GM23248 (cell line): ENCODE measurements at places on chromosomes 2 and 18. TPM values are rescaled to one million over a fixed set of nuclear protein-coding genes. Genes with fewer than 3 reads are reported as not detected.

The MORN2 gene
- total RNA-seq, result 17.3 and 38.5 TPM in 2 replicates

The PLCD4 gene
- 0.51 and 1.3 TPM in 2 replicates for total RNA-seq

The C2orf80 gene
- total RNA-seq, result not detected in 2 replicates

The CFAP221 gene
- not detected in 2 replicates for total RNA-seq

The HJURP gene
- 10.9 and 13.2 TPM in 2 replicates for total RNA-seq

The EFHD1 gene
- total RNA-seq, result not detected in 2 replicates

The POTEI gene
- total RNA-seq, result not detected in 2 replicates

The CXCR4 gene
- not detected in 2 replicates for total RNA-seq

The TMEM182 gene
- 1.0 and 3.6 TPM in 2 replicates for total RNA-seq

The ASPRV1 gene
- under 0.01 and 0.86 TPM in 2 replicates for total RNA-seq

The CRYBA2 gene
- total RNA-seq, result not detected in 2 replicates

The C2orf76 gene
- total RNA-seq, result 3.0 and 6.1 TPM in 2 replicates

The CEP192 gene
- total RNA-seq, result 19.0 and 21.5 TPM in 2 replicates

The ADGRF3 gene
- total RNA-seq, result under 0.01 TPM in 1 of 2 replicates, not detected in the other

The SFTPB gene
- not detected in 2 replicates for total RNA-seq

The MATN3 gene
- 0.25 and 0.54 TPM in 2 replicates for total RNA-seq

The MPP4 gene
- 3.8 and 5.3 TPM in 2 replicates for total RNA-seq

The FAM237A gene
- not detected in 2 replicates for total RNA-seq

The DNAJC5G gene
- total RNA-seq, result not detected in 2 replicates

The MOGAT1 gene
- not detected in 2 replicates for total RNA-seq

The NGEF gene
- 0.43 TPM in 1 of 2 replicates, not detected in the other for total RNA-seq

The AKAIN1 gene
- total RNA-seq, result not detected in 2 replicates

The APOB gene
- total RNA-seq, result not detected in 2 replicates

The TXNDC2 gene
- total RNA-seq, result not detected in 2 replicates

The PELI1 gene
- 2.1 and 7.8 TPM in 2 replicates for total RNA-seq

The ABCG8 gene
- not detected in 2 replicates for total RNA-seq

The RESP18 gene
- total RNA-seq, result not detected in 2 replicates

The ID2 gene
- 548 and 668 TPM in 2 replicates for total RNA-seq

The SCYGR4 gene
- not detected in 2 replicates for total RNA-seq

The BOK gene
- 36.0 and 46.6 TPM in 2 replicates for total RNA-seq

The APLF gene
- total RNA-seq, result 4.0 and 5.1 TPM in 2 replicates

The TMEM87B gene
- total RNA-seq, result 42.4 and 46.9 TPM in 2 replicates

The LHCGR gene
- not detected in 2 replicates for total RNA-seq

The C2orf78 gene
- not detected in 2 replicates for total RNA-seq

The LRRC30 gene
- not detected in 2 replicates for total RNA-seq

The INPP4A gene
- total RNA-seq, result 16.0 and 22.8 TPM in 2 replicates

The RGPD6 gene
- total RNA-seq, result 22.6 and 27.9 TPM in 2 replicates

The IFIH1 gene
- 1.6 and 2.0 TPM in 2 replicates for total RNA-seq

The WDR75 gene
- 30.5 and 44.1 TPM in 2 replicates for total RNA-seq

The DOK1 gene
- 32.2 and 40.3 TPM in 2 replicates for total RNA-seq

The DPYSL5 gene
- total RNA-seq, result not detected in 2 replicates

The LRRTM4 gene
- total RNA-seq, result not detected in 2 replicates

The TUBB8B gene
- not detected in 2 replicates for total RNA-seq

The RAB31 gene
- 40.5 and 49.2 TPM in 2 replicates for total RNA-seq

The SKOR2 gene
- not detected in 2 replicates for total RNA-seq
